Activated T-cell treated with anti-CD3 and anti-CD28 coated beads, Interleukin-2, amount 50 U/mL, for 4 hours (primary cell): ENCODE measurements at places on chromosomes 13 and 19. TPM values are rescaled to one million over a fixed set of nuclear protein-coding genes. Genes with fewer than 3 reads are reported as not detected.

GRCh38 chr19:22607653-22608430 lies 26.3 kb upstream of the ZNF492 start:
- DNase-seq, result no peak

The SLAIN1 gene
- total RNA-seq, result 20.8 TPM

DNA sequence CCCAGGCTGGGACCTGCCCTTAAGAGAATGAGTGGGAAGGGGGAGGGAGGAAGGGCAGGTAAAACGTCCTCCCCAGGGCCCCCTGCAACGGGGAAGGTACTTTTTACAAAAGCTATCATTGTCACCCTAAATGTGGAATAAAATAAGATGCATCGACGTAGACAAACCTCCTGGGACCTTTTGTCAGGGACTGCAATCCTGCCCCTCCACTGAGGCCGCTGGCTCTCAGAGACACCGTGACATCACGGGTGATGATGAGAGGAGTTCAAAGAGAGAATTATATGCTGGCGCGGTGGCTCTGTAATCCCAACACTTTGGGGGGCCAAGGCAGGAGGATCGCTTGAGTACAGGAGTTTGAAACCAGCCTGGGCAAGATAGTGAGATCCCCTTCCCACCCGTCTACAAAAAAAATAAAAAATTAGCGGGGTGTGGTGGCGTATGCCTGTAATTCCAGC lies 1.8 kb upstream of the MYBPC2 start:
- DNase-seq, result no peak

The PNPLA6 gene
- 121 TPM for total RNA-seq

DNA sequence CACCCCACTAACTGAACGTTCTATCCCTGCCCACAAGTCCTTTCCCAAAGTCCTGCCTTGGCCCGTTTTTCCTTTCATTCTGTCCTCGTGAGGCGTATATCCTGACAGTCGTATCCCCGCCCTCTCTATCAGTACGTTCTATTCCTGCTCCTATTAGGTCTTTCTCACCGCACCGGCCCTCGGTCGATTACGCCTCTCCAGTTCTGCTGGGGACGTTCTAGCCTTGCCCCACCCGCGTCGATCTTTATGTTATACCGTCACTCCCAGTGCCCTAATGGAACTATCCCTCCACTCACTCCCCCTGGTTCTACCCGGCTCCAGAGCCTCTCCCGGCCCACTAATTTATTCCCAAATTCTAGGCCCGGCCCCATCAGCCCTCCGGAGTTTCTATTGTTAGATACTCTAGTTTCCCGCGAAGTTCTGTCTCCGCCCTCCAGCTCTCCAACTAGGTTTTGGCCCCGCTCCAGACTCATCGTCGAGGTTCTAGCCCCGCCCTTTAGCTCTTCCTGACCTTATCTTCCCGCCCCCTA lies 2.0 kb downstream of the PLAUR start:
- no peak for DNase-seq

- no peak for DNase-seq
These were observed 1790.8 kb upstream of the PCDH20 start for GRCh38 chr13:63206461-63206860.

DNA sequence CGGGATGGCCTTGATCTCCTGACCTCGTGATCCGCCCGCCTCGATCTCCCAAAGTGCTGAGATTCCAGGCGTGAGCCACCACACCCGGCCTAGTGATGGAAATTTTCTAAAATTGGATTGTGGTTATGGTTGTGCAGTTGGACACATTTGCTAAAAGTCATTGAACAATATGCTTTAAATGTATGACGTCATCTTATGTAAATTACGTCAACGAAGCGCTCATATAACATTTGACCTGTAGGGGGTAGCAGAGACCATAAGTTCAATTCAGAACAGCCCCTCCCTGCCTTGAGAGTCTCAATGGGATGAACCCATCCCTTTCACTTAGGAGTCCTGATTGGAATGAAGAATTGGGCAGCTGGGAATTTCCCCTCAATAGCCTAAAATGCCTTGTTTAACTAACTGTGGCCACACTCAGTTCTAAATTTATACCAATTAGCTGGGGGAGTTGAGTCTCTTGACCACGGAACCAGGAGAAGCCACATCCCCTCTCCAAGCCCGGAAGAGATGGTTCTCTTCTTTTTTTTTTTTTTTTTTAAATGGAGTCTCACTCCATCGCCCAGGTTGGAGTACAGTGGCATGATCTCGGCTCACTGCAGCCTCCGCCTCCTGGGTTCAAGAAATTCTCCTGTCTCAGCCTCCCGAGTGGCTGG lies 15.2 kb upstream of the TLE6 start:
- peak; percentile 38 for DNase-seq

DNA sequence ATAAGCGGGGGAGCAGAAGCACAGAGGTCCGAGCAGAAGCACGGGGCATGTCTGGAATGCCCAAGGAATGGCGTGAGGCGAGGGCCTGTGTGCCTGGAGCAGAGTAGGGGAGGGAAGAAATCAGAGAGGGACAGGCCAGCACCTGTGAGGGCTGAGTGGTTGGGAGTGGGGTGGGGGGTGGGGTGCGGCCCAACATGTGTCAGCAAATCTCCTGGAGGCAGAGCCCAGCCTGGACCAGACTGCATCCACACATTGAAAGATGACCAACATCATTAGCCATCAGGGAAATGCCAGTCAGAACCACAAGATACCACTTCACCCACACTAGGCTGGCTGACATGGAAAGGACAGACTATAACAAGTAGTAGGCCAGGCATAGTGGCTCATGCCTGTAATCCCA lies 11.2 kb downstream of the CLASRP start:
- DNase-seq, result no peak

DNA sequence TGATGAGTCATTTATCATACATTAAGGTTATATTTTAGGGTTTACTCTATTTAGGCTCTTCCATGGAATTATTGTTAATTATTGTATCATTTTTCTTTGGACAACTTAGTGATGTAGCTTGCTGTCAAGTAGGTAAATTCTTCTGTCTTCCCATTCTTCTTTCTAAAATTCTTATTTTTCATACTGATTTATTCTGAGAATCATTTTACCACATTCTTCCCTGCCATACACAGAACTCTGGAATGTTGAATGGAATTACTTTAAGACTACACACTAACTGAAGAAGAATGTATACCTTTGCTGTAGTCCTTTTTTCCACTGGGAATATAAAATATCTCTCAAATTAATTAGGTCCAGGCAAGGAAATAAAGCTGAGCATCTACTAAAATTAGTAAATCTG lies 24.5 kb upstream of the SLC7A1 start:
- DNase-seq, result no peak

- no peak for DNase-seq
These were observed 46.3 kb downstream of the SOX21 start for GRCh38 chr13:94666065-94666464.

GRCh38 chr13:38159710-38160109 lies 189.9 kb upstream of the UFM1 start:
- DNase-seq, result no peak

GRCh38 chr13:107765724-107766401 lies 449.5 kb downstream of the LIG4 start:
- no peak for DNase-seq

DNA sequence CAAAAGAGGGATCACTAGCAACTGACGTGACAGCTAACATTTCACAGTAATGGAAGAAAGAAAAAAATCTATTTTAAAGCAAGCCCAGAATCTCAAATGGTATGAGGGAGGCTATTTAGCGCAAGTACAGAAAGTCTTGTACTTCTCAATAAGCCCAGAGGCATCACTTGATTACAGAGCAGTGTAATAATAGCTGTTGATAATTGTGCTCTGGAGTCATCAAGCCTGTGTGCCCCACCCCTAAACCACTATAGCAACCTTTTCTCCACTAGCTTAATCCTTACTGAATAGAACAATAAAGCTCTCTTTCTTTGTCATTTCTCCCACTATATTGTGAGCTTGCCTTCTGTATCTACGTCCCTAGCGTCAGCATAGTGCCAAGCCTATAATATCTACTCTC lies 56.6 kb downstream of the FREM2 start:
- no peak for DNase-seq

The ZNF653 gene
- total RNA-seq, result 13.9 TPM

The TEX101 gene
- not detected for total RNA-seq

The CBLC gene
- total RNA-seq, result 0.23 TPM

DNA sequence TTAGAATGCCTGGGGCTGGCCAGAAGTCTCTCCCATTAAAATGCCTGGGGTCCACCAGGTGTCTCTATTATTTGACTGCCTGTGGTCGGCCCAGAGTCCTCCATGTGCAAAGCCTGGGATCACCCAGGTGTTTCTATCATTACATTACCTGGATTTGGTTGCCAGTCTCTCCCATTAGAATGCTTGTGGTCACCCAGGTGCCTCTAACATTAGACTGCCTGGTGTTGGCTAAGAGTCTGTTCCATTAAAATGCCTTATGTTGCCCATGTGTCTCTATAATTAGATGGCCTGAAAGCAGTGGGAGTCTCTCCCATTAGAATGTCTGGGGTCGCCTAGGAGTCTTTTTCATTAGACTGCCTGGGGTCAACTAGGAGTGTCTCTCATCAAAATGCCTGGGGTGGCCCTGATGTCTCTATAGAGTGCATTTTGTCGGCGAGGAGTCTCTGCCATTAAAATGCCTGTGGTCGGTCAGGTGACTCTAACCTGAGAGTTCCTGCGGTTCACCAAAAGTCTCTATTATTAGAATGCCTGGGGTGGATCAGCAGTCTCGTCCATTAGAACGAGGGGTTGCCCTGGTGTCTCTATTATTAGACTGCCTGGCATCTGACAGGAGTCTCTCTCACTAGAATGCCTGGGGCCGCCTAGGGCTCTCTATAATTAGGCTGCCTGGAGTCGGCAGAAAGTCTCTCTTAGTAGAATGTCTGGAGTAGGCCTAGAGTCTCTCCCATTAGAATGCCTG lies 1540.5 kb downstream of the UQCRFS1 start:
- no peak for DNase-seq

DNA sequence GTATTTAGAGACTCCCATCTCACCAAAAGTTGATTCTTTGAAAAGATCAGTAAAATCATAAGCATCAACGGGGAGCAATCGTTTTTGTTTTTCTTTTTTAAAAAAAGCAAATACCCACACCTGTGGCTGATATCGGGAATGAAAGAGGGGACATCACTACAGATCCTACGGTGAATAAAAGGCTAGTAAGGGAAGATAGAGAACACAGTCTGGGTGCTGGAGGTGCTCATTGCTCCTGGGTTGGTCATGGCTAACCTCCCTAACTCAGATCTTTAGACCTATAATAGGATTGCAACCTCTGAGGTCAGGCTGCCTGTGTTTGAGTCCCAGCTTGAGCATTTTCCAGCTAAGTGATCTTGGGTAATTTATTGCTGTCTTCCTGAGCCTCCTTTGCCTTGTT lies 1.1 kb downstream of the EHD2 start:
- no peak for DNase-seq

DNA sequence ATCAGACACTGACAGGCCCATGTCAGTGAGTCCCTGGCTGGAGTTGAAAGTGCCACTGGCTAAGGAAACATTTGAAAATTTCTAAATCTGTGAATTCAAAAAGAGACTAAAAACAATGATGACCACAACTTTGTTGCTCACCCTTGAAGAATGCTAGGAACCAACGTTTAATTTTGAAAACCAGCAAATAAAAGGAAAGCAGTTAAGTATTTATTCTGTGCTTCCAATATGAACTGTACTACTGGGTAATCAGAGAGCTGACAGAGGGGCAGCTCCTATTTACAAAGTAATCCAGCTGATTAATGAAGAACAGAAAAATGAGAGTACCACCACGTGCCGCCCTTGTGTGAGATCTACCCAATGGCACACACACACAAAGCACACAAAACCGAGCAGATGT lies 44.7 kb upstream of the LATS2 start:
- no peak for DNase-seq
